ENCODE measurements at places on chromosomes 4 and X.

GRCh38 chr4:94877973-94878372, 120.2 kb downstream of the BMPR1B start:
- DNase-seq: no peak

DNA sequence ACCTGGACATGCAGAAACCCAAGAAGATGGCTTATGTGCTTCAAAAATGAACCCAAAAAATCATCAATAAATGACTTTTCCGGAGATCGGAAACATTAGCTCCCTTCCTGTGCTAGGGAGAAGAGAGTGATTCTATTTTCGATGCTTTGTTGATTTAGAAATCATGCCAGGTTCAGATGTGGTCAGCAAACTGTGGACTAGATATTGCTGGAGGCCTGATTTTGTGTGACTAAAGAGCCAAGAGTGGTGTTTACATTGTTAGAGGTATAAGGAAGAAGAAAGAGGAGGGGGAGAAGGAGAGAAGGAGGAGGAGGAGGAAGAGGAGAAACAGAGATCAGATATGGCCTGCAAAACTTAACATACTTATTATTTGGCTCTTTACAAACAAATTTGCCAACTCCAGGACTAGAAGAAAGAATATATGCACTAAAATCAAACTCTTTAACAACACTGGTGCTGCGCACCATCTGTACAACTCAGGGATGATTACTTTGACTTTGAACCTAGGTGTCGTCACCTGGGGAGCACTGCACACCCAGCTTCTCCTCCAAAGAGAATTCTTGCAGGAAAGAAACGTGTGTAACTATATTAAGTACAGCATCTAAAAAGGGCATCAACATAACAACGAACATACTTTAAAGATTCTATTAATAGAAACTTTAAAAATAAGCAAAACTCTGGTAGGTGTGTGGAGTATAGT, 664.9 kb upstream of the LCORL start:
- no peak for DNase-seq

DNA sequence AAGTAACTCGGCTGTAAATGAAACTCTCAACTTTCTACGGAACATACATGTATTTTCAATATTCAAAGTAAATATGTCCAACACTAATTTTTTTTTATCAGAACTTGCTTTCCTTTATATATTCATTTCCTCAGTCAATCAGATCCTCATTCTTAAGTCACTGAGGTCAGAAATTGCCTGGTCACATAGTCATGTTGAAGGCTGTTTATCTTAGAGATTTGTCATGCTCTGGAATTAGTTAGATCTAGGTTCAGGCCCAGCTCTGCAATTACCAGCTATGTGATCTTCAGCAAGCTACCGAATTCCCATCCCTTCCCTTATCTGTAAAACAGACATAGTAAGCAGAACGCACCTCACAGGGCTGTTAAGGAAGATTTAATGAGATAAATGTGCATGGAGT, 228.8 kb downstream of the SPCS3 start:
- no peak for DNase-seq

GRCh38 chrX:34612036-34612435, 45.0 kb downstream of the TMEM47 start:
- DNase-seq: no peak

DNA sequence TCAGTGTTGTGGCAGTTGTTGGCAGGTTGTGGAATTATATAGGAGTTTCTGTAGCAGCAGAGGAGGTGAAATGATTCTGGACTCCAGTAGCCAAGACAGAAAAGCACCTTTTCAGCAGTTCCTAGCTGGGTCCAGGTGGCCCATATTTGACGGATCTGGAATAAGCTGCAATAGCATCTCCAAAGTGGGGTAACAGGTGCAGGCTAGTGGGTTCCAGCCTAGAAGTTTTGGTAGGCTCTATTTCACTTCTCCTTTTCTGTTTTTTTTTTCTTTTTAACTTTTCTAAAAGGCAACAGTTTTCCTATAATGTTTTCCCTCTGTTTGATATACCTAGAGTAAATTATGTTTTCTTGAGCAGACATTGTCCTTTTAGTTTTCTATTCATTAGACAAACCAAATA, 392.5 kb downstream of the C4orf33 start:
- no peak for DNase-seq

GRCh38 chr4:176270669-176271068, 1.6 kb upstream of the ASB5 start:
- DNase-seq: no peak

- no peak for DNase-seq
These were observed 1943.9 kb upstream of the IGFBP7 start for GRCh38 chr4:59054086-59054485.

DNA sequence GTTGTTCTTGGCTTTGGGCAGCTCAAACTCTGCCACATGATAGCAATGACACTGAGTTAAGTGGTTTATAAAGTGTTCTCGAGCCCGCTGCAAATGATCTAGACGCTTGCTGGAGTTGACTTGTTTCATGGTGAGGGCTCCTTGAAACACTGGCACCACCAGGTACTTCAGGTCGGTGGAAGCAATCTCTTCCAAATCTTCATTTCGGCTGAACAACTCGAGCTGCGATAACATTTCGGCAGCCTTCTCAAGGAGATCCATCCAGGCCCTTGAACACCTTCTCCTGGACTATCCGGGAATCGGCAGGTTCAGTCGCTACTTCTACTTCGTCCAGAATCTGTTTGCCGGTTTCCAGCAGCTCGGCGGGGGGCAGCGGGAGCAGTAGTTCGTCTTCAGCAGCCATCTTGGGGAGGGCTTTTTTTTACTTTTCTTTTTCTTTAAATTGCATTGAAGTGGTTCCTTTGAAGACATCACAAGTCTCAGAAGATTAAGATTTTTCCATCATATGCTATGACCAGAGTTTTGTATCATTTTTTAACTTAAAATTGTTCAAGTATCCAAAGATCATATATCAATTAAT, 28.0 kb downstream of the HNRNPDL start:
- no peak for DNase-seq

GRCh38 chr4:11428231-11428898, at the start of gene HS3ST1:
TSS of gene HS3ST1 (minus strand) at chr4:11428894. CDS start at chr4:11400005, 28,889 bp downstream.
- no peak for DNase-seq

- DNase-seq: no peak
These were observed 58.9 kb downstream of the HOPX start for GRCh38 chr4:56622176-56622575.

DNA sequence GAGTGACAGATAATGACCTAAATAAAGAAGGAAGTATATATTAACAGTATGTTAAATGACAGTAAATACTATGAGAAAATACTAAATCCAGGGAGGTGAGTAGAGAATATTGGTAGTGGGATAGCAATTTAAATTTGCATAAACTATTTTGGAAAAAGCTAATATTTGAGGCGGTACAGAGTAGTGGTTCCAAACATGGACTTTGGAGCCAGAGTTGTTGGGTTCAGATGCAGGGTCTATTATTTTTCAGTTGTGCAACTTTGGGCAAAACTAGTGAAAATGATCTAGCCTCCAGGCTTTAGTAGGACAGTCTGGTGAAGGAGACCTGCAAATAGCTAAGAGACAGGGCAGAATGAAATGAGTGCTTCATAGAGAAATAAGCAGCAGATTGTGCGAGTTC, 84.8 kb upstream of the SOX3 start:
- no peak for DNase-seq

- no peak for DNase-seq
These were observed 62.5 kb downstream of the CD40LG start for GRCh38 chrX:136710325-136710951.

DNA sequence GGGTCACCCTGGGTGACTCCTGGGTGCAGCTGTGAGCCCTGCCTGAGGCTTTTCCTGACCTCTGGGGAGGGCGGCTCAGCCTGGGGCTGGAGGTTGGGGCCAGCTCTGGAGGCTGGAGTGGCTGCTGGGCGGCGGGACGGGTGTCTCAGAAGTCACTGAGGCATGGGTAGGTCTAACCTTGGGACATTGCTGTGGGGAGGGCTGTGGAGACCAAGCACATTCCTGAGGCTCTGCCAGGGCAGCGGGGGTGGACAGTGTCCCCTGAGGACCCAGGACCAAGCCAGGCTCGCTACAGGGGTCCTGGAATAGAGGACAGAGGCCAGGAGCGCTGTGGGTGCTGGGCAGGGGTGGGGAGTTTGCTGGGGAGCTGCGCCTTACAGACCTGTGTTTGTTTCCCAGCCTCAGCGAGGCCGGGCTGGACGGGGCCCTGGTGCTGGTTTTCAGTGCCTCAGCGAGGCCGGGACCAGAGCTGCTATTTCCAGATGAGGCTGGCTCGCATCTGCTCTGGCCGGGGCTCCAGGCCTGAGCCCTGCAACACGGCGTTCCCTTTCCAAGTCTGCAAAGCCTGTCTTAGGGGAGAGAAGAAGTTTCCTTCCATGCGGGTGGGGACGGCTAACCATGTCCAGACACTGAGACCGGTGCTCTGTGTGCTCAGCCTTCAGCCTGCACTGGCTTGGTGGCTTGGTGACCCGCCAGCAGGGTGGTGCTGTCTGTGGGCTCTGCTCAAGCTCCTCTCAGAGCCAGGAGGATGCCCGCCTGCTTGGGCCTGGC, 3.0 kb upstream of the SLC25A6 start:
- no peak for DNase-seq

- DNase-seq: no peak
These were observed 127.3 kb downstream of the DCHS2 start for GRCh38 chr4:154364066-154364845.

DNA sequence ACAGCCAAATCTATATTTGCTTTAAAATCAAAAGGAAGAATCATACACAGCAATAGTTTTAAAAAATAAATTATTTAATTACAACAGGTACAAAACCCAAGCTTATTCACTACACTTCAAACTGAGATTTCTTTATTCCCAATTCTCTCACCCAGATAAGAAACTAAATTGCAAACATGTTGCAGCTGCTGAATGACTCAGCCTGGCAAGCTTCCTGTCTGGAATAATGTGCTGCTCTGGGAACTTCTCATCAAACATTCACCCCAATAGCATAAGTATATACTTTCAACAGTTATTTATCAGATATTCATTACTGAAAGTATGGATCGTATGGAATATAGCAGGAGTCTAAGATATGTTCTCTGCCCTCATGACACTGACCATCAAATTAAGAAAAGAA, 43.0 kb upstream of the GABRA2 start:
- no peak for DNase-seq

DNA sequence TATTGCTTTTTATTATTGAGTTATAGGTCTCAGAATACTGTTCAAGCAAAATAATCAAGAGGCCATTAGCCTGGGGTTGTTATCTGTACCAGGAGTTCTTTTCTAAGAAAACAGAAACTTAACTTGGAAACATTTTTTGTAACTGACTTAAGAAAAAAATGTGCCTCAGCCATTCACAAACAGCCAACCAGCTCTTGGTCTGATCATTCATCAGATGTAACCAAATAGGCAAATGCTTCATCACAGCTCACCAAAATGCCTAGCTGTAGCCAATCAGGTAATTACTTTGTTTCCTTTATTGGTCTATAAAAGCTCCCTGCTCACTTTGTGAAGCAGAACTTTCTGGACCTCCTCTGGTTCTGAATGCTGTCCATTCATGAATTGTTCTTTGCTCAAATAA, 387.7 kb downstream of the FAT4 start:
- DNase-seq: no peak

- no peak for DNase-seq
These were observed 60.2 kb upstream of the GRPR start for GRCh38 chrX:16063141-16063540.

DNA sequence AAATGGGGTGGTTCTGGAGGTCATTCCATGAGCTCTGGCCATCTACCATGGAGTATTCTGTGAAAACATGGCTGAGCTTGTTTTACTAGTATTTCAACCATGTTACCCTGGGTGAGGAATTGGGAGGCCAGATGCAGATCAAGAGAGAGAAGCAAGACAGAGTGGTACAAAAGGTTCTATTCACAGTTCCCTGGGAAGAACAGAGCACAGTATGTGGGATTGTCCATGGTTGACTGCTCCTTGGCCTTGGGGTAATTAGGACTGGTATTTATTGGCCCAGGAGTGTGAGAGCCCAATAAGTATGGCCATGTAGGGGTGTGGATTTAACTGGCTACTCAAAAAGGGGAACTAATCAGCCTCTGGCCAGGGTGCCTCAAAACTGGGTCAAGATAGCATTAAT, 239.7 kb upstream of the GATB start:
- DNase-seq: no peak

DNA sequence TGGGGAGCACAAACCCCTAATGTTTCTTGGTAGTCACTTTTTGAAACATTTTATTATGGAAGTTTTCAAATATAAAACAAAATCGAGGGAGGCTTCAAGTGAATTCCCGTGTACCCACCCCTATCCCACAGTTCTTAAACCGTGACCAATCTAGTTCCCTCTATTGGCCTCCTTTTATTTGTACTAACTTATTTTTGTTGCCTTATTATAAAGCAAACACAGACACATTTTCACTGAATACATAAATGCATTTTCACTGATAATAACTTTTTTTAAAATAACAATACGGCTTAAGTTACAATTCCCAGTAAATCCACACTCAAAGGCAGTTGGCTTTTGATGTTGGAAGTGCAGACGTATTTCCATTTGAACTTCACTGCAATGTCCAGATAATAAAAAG, 9.3 kb downstream of the HMX1 start:
- DNase-seq: no peak

DNA sequence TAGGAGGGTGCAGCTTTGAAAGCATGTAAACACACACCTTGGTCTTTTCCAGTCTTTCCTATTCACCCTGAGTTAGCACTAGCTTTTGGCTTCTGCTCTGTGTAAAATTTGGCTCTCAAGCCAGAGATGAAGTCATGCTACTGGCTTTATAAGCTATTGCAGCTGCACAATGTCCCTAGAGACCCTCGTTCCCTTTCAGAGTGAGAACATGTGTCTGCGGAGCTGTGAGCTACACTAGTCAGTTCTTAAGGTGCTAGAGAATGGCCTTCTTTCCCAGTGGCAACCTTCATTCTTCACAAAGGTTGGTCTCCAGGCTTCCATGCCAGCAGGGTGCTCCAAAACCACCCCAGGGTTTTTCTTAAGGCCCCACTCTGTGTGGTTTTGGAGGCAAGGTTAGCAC, 199.1 kb downstream of the SPATA18 start:
- DNase-seq: no peak

DNA sequence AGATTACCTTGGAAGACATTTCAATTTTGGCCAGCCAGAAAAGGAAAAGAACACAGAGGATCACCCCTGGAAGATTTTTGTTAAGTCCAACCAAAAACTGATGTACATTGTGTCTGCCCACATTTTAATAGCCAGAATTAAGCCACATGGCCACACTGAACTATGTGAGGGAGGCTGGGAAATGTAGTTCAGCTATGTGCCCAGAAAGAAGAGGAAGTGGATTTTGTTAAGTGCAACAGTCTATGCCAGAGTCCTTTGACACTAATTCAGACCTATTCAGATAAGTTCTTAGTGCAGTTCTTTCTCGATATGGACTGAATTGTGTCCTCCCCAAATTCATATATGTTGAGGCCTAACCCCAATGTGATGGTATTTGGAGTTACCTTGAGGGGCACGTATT, 18.4 kb downstream of the PRPS1 start:
- no peak for DNase-seq

DNA sequence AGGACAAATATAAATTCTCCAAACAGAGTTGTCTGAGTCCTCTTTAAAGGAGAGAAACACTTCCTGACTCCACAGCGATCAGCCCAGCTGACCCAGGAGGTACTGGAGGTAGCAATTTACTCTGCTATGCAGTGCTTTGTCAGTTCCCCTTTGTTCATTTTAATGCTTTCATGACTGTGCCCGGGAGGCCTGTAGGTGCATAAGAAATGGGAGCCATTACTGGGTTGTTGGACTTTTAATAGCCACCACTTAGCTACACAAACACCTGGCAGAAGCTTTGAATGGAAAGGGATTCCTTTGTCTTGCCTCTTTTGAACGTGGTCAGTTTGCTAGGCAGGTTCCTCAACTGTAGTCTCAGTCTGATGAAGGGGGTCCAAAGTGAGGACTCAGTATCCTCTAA, 59.0 kb upstream of the AFF2 start:
- DNase-seq: peak; percentile 68

Data from NCI-H774 (cell line).